NCI-H187 treated with DMSO at 0.1 percent for 48 hours (cell line): ENCODE measurements at places on chromosomes 2 and 18.
A peak's percentile ranks its signal among the peaks of the same experiment; 100 is the strongest.

GRCh38 chr2:39492716-39493115, 55.6 kb upstream of the MAP4K3 start:
- DNase-seq: no peak

GRCh38 chr2:119518401-119519056, 5.8 kb downstream of the SCTR start:
- DNase-seq: no peak

DNA sequence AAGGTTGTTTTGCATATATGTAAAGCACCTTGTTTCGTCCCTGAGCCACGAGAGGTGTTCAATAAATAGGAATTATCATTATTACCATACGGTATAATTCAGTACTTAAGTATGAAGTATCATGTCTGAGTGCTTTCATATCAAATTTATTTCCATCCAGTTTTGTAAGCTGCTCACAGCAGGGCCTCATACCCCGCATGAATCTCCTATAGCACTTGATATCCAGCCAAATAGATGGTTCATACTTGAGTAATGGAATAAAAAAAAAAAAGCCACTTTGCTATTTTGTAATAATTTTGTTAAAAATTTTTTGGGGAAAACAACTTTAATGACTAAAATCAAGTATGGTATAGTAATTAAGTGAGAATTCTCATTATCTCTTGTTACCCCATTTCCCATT, 160.8 kb upstream of the NOSTRIN start:
- DNase-seq: no peak

- no peak for DNase-seq
Observed at GRCh38 chr2:64017811-64018700, 1.2 kb downstream of the VPS54 start.

- DNase-seq: no peak
Observed at GRCh38 chr2:434625-435024, 146.7 kb upstream of the ALKAL2 start.

- DNase-seq: no peak
Observed at GRCh38 chr2:162369551-162369950, 25.6 kb downstream of the GCA start.

- DNase-seq: peak; percentile 48
Observed at GRCh38 chr18:45197526-45197970, 417.7 kb upstream of the SLC14A2 start.

DNA sequence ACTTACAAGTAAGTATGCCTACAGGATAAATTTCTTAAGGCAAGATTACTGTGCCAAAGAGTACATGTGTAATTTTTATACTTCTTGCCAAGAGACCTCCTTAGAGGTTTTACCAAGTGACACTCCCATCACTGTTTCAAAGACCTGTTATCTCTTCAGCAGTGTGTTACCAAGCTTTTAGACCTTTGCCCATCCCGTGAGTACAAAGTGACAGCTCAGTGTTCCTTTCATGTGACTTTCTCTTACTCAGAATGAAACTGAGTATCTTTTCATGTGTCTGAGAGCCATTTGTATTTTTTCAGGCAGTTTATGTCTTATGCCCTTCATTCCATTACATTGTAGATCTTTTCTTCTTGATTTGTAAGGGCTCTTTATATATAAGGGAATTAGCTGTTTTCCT, 287.5 kb upstream of the SALL3 start:
- DNase-seq: no peak

DNA sequence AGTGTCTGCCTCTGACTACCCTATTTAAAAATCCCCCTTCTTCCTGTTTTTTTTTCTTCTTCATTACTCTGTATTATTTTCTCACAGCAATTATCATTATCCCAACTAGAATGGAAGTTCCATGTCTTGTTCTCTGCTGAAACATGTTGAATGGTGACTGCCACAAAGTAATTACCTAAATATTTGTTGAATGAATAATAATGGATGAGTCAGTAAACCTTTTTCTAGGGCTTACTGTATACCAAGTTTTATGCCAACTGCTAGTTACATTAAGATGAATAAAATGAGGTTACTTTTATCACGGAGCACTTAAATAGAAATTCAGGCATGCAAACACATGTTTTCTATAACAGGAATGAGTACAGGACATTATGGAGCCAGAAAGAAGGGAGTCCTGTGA, 490.6 kb downstream of the THSD7B start:
- no peak for DNase-seq

DNA sequence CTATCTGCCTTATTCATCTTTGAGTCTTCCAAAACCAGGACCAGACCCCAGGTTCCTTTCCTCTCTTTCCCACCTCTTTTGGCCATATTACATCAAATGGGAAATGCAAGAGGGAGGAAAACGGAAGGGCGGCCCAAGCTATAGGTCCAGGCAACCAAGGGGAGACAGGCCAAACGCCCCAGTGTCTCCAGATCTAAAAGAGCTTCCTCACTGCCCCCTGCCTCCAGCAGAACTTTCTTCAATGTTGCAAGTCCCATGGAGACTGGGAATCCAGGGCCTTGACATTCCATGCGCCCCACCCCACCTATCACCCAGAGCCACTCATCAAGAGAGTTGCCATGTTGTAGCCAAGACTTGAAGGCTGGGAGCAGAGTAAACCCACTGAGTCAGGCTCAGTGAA, 15.4 kb downstream of the TNS1 start:
- no peak for DNase-seq

GRCh38 chr18:28073658-28074057, 103.3 kb downstream of the CDH2 start:
- DNase-seq: no peak

DNA sequence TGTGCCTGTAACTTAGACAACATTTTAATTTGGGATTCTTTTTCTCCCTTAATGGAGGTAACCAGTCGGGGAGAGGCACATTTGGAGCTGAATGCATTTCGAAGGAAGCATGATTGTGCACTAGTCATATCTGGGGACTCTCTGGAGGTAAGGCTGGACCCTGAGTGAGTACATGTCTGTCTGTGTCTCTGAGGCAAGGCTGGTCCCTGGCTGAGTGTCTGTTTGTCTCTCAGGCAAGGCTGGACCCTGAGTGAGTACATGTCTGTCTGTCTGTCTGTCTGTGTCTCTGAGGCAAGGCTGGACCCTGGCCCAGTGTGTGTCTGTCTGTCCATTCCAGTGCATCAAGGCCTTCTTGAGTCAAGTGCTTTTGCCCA, 51.5 kb upstream of the NFATC1 start:
- DNase-seq: no peak

DNA sequence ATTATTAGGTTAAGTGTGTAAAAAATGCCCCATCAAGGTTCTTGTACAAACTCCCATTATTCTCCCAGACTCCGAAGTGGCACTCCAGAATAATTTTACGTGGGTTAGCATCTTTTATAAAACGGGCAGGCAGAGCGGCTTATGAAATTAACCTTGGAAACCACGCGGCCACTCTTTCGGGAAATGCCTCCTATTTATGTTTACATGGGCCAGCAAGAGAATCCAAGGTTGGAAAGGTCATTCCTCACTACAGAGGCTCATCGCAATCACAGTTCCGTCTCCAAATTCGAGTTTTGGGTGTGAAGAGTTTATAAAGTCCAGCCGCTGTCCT, 1.2 kb upstream of the IMPA2 start:
- no peak for DNase-seq

- DNase-seq: no peak
Observed at GRCh38 chr2:96315400-96316071, 9.6 kb upstream of the ITPRIPL1 start.

DNA sequence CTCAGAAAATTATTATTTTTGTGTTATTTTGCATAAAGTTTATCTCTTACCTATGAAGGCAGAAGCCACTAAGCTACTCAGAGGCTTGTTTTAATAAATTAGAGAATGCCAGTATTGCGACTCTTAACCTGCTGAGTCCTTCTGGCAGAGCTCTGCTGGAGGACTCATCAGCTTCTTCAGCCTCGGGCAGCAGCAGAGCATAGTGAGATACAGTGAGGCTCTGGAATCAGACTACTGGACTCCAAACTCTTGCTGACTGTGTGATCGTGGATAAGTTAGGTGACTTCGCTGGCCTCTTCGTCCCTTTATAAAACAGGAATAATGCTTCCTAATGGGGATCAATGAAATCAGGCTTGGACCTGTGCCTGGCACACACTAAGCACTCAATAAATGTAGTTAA, 1.7 kb downstream of the PTRHD1 start:
- DNase-seq: no peak

DNA sequence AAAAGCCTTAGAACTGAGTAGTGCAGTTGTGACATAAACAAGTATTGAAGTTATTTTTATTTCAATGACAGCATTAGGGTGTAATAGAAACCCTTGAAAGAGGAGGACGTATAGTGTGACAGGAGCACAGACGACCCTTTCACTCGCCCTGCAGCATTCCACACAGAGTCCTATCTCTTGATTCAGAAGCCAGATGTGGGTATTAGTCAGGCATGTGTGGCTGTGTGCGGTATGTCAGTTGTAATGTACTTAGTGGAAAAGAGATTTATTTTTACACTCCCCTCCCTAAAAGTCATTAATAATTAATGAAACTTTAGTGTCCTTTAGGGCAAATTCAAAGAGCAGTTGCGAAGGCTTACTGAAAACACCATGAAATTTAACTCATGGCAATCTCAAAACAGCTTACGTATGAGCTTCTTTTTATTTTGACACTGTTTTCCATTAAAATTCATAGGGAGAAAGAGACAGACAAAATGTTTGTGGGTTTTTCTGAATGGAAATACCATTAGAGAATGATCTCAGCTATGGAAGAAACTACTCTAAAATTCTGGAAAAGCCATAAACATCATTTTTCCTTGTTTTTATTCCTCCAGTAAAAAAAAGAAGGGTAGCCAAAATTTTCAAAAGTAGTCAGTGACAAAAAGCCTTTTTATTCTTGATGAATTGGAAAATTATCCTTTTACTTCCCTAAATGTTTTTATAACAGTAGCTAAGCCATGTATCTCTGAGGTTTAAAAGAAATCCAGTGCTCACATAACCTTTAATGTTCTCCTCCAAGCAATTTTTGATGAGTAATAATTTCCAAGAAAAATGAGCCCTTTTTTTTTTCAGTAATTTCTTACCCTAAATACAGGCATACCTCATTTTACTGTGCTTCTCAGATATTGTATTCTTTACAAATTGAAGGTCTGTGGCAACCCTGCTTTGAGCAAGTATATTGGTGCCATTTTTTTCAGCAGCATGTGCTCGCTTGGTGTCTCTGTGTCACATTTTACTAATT, 84.0 kb upstream of the DSEL start:
- DNase-seq: no peak

DNA sequence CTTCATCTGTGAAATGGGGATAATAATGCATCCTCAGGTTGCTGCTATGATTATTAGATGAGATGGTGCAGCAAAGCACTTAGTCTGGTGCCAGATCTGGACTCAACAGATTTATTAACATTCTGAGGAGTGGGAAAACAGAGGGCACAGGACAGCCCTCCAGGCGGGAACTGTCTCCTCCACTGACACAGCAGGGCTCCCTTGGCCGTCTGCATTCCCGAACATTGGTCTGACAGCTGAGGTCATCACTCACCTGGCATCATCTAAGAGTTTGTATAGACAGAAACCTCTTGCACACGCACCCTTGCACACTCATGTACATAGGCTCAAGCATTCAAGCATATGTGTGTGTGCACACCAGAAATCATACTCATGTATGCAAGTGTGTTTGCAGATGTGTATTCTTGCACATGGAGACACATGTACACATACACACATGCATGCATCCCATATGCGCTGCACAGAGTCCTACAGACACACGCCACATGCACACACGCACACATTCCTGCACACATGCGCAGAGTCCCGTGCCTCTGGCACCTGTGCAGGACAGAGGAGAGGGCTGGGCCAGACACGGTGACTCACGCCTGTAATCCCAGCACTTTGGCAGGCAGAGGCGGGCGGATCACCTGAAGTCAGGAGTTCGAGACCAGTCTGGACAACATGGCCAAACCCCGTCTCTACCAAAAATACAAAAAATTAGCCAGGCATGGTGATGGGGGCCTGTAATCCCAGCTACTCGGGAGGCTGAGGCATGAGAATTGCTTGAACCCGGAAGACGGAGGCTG, 173.3 kb upstream of the GLI2 start:
- DNase-seq: no peak

- DNase-seq: no peak
Observed at GRCh38 chr18:57956491-57956890, 87.5 kb upstream of the NEDD4L start.

DNA sequence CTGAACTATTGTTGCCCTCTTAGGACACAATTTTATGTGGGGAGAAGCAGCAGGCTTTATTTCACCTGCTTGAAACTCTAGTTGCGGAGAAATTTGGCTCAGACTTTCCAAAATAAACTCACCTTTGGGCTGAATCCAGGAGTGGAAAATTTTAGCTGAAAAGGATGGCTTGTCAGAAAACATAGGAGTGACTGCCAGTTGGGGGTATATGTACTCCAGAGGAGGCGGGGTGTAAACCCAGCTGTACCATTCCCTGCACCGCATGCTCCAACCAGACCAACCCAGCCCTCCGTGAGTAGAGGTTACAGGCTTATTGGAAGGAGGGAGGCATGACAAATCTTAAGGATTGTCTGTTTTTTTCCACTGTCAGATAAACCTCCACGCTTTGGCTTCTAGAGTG, 53.8 kb downstream of the PRKCE start:
- no peak for DNase-seq

DNA sequence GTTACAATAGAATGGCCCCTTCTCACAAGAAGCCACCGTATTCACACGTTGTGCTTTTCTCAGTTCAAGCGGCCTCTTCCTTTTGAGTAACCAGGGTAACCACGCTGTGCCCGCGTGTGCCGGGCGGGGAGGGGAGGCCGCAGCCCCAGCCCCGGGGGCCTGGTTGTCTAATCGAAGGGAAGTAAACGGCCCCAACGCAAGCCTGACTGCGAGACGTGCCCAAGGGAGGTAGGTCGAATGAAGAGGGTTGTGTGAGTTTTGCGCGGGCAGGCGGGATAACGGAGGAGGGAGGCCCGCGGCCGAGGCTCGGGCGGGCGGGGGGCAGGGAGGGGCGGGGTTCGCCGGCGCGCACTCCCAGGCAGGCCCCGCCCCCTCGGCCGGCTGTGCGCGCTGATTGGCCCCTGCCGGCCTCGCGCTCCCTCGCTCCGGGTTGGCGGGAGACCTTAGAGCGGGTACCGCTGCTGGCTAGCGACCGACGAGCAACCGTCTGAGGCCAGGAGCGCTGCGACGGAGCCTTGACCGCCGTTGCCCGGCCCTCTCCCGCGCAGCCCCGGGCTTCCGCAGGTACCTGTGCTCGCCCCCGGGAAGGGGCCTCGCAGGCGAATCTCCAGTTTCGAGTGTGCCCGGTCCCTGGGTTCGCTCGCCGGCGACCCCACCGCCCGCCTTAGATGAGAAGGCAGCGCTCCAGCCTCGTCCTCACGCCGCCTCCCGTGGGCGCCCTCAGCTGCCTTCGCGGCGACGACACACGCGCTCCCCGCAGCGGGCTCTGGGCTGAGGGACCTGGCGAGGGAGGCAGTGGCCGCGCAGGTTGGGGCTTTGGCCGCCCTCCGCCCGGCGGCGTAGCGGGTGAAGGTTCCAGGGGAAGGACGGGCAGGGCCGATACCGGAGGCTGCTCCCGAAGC, at the start of gene SPDYA:
Gene SPDYA, plus strand, starts transcription at position 451 of the 902 bp plus-strand sequence. CDS start 5,181 bp downstream, outside the sequence.
- no peak for DNase-seq

DNA sequence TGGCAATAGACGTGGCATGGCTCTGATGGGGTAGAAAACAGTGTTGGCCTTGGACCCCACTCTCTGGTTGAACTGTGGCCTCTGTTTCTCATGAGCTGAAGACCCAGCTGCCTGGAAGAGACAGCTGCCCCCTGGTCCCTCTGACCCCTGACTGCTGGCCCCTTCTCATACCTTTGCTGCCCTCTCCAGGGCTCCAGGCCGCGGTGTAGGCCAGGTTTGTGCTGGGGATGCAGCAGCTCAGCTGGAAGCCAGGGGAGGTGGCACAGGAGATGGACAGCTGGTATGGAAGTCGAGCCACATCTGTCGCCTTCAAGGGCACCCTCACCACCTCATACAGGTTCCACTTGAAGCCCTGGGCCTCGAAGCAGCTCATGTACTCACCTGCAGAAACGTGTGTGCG, 31.7 kb upstream of the SELENOI start:
- no peak for DNase-seq

- no peak for DNase-seq
Observed at GRCh38 chr2:2619995-2620394, 288.9 kb upstream of the MYT1L start.
